Lung microvascular endothelial cell (primary cell): ENCODE measurements at places on chromosomes 3 and 15.

DNA sequence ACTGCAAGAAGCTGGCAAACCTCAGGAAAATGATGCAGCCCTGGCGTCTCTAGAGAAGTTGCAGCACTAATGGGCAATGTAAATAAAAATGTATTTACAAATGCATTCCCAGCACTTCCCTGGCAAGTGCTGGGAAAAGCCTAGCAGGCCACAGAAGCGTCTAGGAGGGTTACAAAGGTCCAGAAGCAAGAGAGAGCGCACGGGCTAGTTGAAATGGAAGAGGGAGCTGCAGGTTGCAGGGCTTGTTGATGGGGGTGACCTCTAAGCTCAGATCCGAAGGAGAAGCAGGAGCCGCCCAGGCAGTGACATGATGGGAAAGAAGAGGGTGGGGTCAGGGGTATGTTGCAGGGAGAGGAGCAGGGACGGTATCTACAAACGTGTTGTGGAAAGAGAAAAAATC is 2.7 kb upstream of the KNL1 start:
- DNase-seq: no peak

GRCh38 chr3:195270817-195271409 is at the start of gene XXYLT1:
TSS of gene XXYLT1 (minus strand) at chr3:195271159. CDS start at chr3:195271058, 101 bp downstream.
- peak; percentile 91 for DNase-seq

GRCh38 chr3:14440531-14441239 is 38.3 kb downstream of the SLC6A6 start:
- DNase-seq: no peak

- DNase-seq: no peak
Measured at GRCh38 chr3:183381673-183382072, 46.7 kb downstream of the MCF2L2 start.

- no peak for DNase-seq
Measured at GRCh38 chr15:73941871-73942635, 15.8 kb downstream of the LOXL1 start.

GRCh38 chr3:90092994-90093393 is 985.6 kb downstream of the EPHA3 start:
- no peak for DNase-seq

DNA sequence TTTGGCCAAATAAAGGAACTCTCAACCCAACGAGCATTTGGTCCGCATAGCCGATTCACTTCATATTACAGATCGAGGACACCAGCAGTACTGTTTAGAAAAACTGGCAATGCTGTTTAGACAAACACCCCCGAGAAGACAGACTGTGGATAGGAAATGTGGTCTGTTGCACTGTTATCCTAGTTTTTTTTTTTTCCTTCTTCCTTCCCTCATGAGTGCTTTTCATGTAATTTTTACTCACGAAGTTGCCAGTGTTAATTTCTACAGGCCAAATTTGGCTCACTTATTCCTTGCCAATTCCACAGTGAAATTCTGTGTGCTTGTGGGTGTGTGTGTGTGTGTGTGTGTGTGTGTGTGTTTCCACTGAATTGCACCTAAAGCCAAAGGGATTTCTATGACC is 165.7 kb downstream of the FOXP1 start:
- DNase-seq: no peak

- DNase-seq: peak; percentile 35
Measured at GRCh38 chr15:100725121-100726069, 123.0 kb downstream of the ASB7 start.

- DNase-seq: no peak
Measured at GRCh38 chr15:58451826-58452225, 20.0 kb downstream of the LIPC start.

- DNase-seq: no peak
Measured at GRCh38 chr3:131880948-131881347, 153.9 kb downstream of the CPNE4 start.

GRCh38 chr3:151197981-151198767 is 4.8 kb downstream of the GPR171 start:
- no peak for DNase-seq

DNA sequence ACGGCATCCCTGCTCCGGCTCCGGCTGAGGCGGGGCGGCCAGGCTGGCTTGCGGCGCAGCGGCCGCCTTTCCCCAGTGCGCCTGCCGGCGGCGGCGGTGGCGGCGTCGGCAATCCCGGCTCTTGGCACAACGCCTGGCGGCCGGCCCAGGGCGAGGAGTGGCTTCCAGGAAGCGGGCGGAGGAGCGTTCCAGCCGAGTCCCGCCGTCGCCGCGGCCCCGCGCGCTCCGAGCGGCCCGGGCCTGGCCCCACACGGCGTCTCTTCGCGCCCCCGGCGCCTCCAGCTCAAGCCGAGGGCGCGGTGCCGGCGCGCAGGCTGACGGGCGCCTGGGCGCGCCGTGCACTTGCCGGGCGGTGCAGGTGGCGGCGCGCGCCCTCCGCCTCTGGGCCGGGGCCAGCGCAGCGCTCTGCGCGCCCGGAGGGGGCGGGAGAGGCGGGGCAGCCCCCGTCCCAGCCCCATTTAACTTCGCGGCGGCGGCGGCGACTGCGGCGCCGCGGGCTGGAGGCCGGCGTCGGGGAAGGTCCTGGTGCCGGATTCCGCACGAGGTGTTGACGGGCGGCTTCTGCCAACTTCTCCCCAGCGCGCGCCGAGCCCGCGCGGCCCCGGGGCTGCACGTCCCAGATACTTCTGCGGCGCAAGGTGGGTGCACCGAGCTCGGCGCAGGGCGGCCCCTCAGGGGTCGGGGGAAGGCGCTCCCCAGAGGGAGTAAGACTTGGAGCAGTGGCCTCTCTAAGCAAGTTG is at the start of gene ADAMTSL3:
TSS of gene ADAMTSL3 (plus strand) at position 485 of the 740 bp plus-strand sequence. CDS start 1,639 bp downstream, outside the sequence.
- DNase-seq: peak; percentile 82
